ENCODE measurements at places on chromosomes 13 and 19.

- peak; percentile 85 for DNase-seq
Observed at GRCh38 chr13:79869326-79869725, 388.4 kb downstream of the NDFIP2 start.

GRCh38 chr13:46172531-46172991 is 9.4 kb downstream of the LCP1 start:
- no peak for DNase-seq

- no peak for DNase-seq
Observed at GRCh38 chr13:111123221-111123620, 8.1 kb downstream of the ARHGEF7 start.

DNA sequence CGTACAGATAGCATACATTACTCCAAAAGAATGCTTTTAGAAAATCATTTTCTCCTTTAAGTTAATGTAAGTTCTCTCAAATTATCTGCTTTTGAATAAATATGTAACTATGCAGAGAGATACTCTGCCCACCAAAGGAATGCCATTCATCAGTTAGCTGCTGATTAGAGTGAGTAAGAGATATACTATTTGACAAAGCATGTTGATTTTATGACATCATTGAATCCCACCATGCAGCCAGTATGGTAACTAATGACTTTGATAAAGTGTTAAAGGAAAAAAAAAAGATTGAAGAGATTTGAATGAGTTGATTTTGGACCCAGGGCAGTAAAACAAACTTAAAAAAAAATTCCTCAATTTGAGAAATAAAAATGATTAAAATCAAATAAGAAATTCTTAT is 521.5 kb downstream of the SLITRK6 start:
- DNase-seq, result no peak

DNA sequence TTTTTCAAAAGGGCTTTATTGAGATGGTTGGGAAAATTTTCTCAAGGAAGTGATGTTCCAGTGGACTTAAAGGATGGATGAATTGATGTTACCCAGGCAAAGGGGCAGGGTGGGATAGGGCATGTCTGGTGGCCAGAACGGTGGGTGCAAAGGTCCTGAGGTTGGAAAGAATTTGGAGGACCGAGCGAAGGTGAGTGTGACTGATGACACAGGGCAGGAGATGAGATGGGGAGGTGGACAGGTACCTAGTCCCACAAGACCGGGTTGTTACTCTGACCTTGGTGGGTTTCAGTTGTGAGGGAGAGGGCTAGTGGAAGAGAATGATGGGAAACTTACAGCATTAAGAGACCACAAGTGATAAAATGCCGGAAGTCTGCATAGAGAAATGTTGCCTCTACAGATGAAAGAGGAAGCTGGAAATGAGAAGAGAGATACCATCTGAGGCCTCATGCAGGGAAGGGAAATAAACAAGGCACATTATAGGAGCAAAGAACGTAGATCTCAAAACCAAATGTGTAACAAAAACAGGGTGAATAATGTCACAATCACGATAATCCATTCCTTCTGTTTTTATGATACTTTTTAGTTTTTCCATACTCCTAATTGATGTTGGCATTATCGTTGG is 4.5 kb downstream of the ADGRE1 start:
- no peak for DNase-seq

DNA sequence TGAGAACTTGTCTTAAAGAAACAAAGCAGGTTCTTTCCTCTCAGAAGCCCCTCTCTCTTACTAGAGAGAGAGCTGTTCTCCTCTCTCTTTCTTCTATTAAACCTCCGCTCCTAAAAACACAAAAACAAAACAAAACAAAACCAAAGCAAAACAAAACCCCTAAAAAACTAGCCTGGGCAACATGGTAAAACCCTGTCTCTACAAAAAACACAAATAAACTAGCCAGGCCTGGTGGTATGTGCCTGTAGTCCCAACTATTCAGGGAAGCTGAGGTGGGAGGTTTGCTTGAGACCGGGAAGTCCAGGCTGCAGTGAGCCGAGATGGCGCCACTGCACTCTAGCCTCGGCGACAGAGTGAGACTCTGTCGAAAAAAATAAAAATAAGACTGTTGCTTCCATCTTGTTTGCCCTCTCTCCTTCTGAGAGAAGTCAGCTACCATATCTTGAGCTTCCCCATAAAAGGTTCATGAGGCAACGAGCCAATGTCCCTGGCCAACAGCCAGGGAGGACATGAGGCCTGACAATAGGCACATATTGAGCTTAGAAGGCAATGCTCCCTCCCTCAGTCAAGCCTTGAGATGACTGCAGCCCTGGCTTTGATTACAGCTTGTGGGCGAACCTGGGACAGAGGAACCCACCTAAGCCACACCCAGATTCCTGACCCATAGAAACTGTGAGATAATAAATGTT is 17.5 kb upstream of the FLT3 start:
- DNase-seq, result no peak

DNA sequence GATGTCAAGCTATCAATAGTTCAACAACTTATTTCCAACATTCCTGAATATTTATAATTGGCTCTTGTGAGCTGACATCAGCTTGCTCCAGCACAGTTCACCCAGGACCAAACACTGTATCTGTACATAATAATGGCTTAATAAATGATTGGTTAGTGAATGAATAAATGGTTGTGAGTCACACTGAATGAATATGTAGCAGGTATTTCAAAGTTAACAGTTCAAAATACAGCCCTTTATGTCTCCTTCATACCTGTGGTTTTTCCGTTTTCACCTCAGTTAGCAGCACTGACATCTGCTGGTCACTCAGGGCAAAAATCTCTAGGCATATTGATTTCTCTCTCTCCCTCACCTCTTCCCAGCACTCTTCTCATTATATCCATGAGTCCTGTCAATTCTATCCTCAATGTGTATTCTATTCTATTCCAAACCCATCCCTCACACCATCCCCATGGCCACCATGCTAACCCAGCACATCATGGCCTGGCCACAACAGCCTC is 76.3 kb downstream of the PEG3 start:
- no peak for DNase-seq

DNA sequence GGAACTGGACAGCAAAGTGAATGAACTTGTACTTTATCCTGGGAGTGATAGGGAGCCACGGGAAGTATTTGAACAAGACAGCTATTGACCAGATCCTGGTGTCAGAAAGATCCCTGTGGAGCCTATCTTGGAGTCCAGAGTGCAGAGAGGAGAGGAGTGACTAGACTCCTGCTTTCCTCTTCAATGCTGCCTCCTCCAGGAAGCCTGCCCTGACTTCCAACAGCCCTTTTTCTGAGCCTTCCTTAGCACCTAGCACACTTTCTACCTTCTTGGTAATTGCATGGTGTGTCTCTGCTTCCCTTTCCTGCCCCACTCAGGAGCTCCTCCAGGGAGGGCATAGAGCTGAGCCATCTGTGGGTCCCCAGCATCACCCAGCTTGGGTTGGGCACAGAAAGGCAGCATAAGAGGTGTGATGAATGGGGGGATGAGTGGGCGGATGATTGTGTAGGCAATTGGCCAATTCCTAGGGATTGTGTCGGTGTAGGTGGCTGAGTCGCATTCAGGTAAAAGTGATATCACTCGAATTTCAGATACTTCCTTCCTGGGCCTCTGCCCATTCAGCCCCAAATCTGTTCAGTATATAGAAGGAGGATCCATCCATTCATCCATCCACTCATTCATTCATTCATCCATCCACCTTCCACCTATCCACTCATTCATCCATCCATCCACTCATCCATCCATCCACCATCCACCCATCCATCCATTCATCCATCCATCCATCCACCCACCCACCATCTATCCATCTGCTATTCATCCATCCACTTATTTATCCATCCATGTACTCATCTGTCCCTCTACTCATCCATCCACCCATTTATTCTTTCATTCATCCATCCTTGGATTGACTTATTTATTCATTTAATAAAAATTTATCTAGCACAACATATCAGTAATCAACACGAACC is 26.9 kb downstream of the CYP4F22 start:
- DNase-seq, result no peak

- DNase-seq, result no peak
Observed at GRCh38 chr13:41049480-41050440, 11.5 kb upstream of the WBP4 start.

DNA sequence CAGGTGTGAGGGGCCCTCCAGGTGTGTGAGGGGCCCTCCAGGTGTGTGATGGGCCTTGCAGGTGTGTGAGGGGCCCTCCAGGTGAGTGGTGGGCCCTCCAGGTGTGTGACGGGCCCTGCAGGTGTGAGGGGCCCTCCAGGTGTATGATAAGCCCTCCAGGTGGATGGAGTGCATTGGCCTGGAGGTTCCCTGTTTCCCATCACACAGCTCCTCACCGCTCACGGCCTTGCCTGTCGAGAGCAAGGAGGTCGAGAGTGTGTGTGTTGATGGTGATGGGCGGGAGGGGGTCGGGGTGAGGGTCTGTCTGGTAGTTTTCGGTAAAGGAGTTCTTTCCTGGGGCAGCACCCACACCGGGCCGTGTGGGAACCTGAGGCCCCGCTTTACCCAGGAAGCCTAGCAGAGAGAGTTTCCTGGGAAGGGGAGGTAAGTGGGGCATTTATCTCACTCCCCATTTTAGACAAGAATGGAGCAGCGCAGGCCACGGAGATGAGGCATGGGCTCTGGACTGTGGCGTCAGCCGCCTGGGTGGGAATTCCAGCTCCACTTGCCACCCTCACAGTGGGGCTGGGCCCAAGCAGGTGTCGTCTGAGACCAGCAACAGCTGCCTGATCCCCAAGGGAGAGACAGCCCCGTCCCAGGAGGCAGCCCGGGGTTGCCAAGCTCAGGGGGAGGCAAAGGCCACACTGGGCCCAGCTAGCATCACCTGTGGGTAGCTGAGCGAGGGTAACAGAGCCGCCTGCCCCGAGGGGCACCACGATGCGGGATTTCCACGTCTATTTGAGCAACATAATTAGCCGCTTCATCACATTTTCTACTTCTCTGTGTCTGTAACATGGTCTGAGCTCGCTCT is 10.9 kb upstream of the GAS6 start:
- no peak for DNase-seq

Measured in C1 segment of cervical spinal cord (tissue), 14 donors.